ENCODE measurements at places on chromosomes 5 and 9.

GRCh38 chr9:34693560-34693959 lies 2.5 kb upstream of the CCL19 start:
- DNase-seq: no peak

GRCh38 chr9:68741704-68742332 lies 36.8 kb downstream of the PIP5K1B start:
- DNase-seq: no peak

DNA sequence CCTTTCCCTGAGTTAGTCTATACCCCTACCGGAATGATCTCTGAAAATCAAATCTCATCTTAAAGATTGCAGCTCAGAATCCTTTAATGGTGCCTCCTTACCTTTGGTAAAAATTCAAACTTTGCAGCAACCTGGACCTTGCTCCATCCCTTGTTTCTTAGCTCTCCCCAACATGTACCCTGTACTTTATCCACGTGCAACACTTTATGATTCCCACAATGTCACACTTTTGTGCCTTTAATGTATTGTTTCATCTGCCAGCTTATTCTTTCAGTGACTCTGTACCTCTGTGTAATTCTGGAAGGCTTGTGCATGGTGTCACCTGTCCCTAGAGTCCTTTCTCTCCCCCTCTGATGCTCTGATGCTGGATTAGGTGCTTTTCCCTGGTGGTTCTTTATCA lies 9.5 kb downstream of the ACO1 start:
- DNase-seq: no peak

GRCh38 chr9:121598167-121598964 lies 53.1 kb upstream of the DAB2IP start:
- no peak for DNase-seq

- no peak for DNase-seq
These were observed 9.8 kb downstream of the RACK1 start for GRCh38 chr5:181233801-181234454.

GRCh38 chr5:177029498-177029897 lies 7.0 kb downstream of the ZNF346 start:
- no peak for DNase-seq

GRCh38 chr9:134315716-134316448 lies 10.4 kb upstream of the RXRA start:
- DNase-seq: no peak

GRCh38 chr5:132714456-132715307 lies 22.7 kb downstream of the KIF3A start:
- DNase-seq: no peak
